Stimulated activated CD8-positive, alpha-beta memory T cell treated with anti-CD3 and anti-CD28 coated beads, Interleukin-15, amount 100 ng/mL, for 24 hours (primary cell): ENCODE measurements at places on chromosomes 3 and 15.

DNA sequence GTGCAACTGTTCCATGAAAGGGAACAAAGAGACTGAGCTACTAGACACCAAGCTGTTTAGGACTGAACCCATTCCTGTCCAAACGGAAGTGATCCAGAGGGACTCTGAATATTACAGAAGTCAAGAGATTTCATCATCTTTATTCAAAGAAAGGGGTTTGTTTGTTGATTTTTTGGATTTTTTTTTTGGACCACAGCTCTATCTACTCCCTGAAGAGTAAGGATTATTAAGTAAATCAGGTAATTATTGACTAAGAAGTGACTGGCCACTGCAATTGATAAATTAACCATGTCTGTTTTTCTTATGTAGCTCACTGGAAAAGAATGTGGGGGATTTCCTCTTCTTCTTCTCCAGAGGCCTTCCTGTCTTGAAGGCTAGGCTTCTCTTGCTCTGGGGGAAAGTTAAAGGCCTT is 146.6 kb upstream of the TPM1 start:
- DNase-seq = no peak

GRCh38 chr15:70195587-70196305 is 98.0 kb upstream of the TLE3 start:
- DNase-seq = no peak

GRCh38 chr3:60417576-60417975 is 833.7 kb downstream of the FHIT start:
- no peak for DNase-seq

- no peak for DNase-seq
These were observed 157.2 kb upstream of the MYRIP start for GRCh38 chr3:39651993-39652739.

DNA sequence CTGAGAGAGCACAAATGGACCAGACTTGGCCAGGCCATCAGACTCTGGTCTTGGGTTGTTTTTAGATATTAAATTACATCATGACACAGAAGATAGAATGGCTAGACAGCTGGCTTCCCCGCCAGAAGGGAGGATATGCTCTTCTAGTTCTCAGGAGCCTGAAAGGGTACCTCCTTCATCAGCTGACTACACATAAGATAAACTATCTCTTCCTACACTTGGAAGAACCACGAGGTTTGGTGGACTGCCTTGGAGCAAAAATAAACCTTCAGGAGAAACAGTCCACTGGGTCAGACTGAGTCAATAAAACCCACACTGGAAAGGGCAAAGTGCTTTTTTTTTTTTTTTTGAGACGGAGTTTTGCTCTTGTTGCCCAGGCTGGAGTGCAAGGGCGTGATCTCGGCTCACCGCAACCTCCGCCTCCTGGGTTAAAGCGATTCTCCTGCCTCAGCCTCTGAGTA is 26.3 kb upstream of the DYNC1LI1 start:
- no peak for DNase-seq
